ENCODE measurements at places on chromosomes 11 and 22.

GRCh38 chr11:41379084-41379483 is 80.4 kb downstream of the LRRC4C start:
- DNase-seq, result no peak

- DNase-seq, result no peak
Measured at GRCh38 chr22:45265535-45265934, 19.2 kb upstream of the UPK3A start.

GRCh38 chr11:76835928-76836612 is 24.6 kb upstream of the ACER3 start:
- no peak for DNase-seq

DNA sequence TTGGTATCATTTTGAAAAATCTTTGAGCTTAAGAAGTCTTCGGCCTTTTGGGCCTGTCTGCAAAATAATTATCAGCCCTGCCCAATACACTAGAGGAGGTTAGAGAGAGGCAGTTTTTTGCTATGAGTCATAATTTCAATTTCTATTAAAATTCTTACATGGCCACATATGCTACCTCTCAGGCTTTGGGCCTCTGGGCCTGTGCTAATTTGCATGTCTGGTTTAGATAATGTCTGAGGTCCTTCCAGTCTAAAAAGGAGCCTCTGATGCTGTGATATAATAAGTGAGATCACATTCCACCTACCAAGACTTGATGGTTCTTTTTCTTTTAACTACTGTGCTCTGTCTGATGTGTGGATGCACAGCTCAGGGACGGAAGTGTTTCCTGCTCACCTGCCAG is 70.8 kb downstream of the KCNJ1 start:
- DNase-seq, result no peak

GRCh38 chr11:43434893-43435292 is 76.2 kb downstream of the TTC17 start:
- DNase-seq, result no peak

DNA sequence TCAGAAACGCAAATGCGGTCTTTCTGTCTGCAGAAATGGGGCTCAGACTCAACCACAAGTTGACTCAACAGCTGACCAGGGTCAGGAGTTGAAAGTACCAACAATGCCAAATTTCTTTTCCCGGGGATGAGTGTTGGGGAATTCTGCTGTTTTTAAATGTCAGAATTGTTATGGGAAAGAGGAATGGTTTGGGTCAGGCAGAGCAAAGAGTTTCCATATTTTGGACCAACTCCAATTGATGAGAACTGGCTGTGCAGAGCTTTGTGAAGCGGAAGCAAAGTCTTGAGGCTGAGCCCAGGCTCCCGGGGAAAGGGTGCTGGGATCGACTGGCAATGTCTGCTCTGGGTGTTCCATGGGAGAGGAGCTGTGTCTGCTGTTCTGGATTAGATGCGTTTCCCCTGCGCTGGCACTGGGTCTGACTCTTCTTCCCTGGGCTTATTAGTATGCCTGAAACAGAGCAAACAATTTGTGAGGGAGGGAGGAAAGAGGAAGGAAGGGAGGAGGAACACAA is 36.2 kb downstream of the TXN2 start:
- no peak for DNase-seq

- no peak for DNase-seq
Measured at GRCh38 chr11:58801974-58802545, 42.4 kb downstream of the GLYATL2 start.

DNA sequence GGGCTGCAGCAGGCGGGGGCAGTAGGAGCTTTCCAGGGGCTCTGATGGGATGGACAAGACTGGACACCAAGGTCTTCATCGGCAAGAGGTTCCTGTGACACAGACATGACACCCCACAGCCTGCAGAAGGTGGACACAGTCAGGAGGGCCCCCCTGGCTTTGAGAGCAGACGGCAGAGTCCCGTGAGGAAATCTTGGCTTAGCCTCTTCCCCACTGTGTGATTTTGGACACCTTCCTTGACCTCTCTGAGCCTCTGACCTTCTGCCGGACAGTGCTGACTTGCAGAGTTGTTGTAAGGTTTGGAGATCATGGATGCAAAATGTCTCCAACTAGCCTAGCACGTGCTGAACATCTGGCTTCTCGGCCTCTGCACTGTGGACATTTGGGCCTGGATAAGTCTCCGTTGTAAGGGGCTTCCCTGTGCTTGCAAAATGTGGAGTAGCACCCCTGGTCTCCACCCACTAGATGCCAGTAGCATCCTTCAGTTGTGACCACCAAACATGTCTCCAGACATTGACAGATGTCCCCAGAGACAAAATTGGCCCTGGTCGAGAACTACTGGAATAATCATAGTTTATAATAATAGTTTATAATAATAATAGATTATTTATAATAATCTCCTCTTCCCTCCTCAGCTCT is 54.6 kb downstream of the MCM5 start:
- DNase-seq, result no peak

- DNase-seq, result no peak
Measured at GRCh38 chr11:44000731-44001130, 47.0 kb upstream of the ACCSL start.

DNA sequence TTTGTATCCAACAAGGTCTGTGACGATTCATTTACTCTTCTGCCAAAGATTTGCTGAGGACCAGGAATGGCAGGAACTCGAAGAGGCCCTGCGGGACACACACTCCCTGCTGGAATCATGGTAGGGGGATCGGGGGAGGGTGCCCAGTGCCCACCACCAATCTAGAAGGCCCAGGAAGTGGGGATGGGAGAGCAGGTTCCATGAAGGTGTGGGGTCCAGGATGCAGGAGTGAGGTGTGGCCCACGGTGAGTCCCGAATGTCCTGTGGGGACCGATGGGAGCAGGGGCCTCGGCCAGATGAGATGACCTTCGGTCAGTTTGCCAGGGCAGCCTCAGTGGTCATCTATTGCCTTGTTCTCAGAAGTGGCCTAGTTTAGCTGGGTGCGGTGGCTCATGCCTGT is 492.7 kb downstream of the BRD1 start:
- DNase-seq, result no peak

- no peak for DNase-seq
Measured at GRCh38 chr22:43985532-43985931, 30.3 kb downstream of the SAMM50 start.

DNA sequence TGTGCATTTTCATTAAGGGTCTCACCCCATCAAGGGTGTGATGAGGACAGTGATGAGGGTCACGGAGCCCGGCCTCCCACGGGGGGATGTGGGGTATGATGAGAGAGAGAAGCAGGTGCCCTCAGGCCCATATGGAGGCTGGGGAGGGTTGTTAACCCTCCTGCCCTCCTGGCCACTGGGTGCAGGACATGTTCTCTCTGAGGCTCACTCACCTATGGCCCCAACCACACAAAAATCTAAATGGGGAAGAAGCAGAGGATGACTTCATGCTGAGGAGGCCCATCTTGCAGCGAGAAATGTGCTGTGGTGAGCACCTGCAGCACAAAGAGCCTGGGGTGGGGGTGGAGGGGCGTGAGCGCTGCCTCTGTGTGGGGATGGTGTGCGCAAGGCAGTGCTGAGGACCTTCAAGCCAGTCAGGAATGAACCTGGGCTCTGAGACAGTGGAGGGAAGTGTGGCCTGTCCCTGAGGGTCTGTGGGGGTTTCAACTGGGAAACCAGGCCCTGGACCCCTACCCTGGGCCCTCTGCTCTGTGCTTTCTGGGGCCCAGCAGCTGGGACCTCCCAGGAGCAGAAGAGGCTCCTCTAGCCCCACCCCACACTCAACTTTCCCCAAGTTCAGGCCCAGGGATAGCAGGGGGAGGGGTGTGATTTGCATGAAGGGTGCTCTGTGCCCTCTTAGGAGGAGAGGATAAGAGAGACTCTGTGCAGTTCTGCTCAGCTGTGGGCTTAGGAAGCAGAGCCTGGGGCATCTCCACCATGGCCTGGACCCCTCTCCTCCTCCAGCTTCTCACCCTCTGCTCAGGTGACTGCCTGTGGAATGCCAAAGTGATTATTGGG is 43.0 kb upstream of the TOP3B start:
- DNase-seq, result no peak

- DNase-seq, result no peak
Measured at GRCh38 chr11:45475173-45475572, 189.0 kb upstream of the SYT13 start.

GRCh38 chr11:84573868-84574267 is 1053.3 kb downstream of the DLG2 start:
- DNase-seq, result no peak

GRCh38 chr11:104256525-104256924 is 92.6 kb upstream of the PDGFD start:
- DNase-seq, result no peak

GRCh38 chr11:61971248-61972111 is 4.0 kb upstream of the FTH1 start:
- no peak for DNase-seq

DNA sequence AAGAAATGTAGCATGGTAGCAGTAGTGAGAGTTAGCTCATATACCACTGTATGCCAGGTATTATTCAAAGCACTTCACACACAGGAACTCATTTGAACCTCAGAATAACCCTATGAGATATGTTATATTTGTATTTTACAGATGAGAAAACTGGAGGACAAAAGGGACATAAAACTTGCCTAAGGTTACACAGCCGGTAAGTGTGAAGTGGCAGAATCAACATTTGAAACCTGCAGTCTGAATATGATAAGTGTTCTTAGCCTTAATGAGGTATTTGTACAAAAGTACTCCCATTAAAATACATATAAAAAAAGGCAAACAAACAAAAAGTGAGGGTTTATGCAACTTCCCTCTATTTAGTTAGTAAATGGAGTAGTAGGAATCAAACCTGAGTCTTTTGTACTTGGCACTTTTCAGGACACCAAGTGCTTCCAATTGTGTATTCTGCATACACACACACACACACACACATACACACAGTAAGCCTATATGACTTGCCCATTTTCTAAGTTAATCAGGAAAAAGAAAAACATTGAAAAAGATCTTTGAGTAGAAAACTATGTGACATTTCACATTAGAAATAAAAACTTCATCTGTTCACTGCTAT is 223.9 kb upstream of the FOLH1 start:
- no peak for DNase-seq

DNA sequence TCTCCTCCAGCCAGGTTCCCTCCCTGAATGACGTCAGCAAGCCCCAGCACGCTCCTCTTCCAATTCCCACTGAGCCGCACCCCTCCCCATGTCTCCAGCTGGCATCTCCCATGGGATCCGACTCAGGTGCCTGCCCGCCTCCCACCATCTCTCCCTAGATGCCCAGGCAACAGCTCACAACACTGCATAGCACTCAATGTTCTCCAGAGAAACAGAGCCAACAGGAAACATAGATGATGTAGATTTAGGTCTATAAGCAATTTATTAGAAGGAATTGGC is 532.3 kb downstream of the BRD1 start:
- no peak for DNase-seq
